ENCODE measurements at places on chromosomes 1 and 21.

- DNase-seq: no peak
These were observed 273.4 kb downstream of the VAV3 start for GRCh38 chr1:107691540-107691939.

DNA sequence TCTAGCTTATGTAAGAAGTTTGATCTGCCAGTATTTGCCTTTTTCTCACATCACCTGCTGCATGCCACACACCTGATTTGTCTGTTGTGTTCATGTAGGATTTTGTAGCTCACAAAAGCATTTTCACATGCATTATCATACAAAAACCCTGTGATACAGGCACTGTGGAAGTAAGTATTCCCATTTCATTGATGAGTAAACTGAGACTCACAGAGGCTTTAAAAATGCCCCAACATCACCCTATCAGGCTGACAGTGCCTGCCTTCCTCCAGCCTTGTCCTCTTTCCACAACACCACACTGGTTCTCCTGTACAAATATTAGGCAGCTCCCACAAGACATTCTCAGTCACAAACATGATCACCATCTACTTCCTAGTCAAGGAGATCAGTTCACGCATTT lies 85.9 kb upstream of the UBE2U start:
- no peak for DNase-seq

- no peak for DNase-seq
These were observed 200.4 kb downstream of the DNM3 start for GRCh38 chr1:172041742-172042141.

DNA sequence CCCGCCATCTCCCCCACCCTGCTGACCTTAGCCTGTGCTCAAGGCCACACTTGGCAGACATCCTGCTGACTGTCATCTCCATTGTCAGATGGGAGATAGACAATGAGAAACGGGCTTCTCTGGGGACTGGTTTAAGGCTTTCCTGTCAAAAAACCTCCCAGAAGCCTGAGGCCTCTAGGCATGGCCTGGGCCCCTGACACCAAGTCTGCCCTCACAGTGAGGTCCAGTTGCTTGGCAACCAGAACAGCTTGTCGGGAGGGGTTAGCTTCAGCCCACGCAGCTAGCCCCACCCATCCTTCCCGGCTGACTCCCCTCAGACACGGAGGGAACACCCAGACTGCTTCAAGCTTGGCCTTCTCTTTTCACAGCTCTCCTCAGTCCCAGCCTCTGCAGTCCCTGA lies 11.0 kb downstream of the PLEKHA6 start:
- DNase-seq: no peak

DNA sequence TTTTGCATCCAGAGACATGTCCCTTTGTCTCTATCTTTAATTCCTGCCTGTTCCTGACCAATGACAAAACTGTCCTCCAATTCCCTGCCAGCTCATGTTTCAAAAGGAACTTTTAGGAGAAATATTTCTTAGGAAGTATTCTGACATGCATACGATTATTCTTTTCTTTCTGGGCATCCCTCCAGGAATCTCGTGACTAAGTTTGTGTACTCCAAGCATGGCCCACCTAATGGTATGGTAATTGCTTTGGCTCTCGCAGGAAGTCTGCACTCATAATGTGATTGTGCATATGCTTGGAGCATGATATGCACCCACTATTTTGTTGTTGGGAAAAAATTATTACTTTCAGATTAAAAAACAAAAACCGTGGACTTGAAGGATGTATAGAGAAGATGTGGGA lies 256.4 kb downstream of the PRDM2 start:
- DNase-seq: no peak

- DNase-seq: no peak
These were observed 154.0 kb downstream of the RHOU start for GRCh38 chr1:228889289-228889688.

DNA sequence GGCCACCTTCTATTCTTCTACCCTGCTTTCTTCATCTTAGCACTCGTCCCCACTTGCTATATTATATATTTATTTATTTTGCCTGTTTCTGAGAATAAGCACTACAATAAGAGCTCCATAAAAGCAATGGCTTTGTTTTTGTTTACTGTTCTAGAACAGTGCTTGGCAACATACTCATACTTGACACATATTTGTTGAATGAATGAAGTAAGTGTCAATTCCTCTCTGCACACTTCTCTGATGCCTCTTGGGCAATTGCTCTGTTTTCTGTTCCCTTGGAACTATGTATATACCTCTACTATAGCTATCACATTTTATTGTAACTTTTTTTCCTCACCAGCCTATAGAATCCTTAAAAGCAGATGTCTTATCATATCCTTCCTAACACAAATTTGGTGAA lies 7.5 kb upstream of the SLC19A2 start:
- no peak for DNase-seq

DNA sequence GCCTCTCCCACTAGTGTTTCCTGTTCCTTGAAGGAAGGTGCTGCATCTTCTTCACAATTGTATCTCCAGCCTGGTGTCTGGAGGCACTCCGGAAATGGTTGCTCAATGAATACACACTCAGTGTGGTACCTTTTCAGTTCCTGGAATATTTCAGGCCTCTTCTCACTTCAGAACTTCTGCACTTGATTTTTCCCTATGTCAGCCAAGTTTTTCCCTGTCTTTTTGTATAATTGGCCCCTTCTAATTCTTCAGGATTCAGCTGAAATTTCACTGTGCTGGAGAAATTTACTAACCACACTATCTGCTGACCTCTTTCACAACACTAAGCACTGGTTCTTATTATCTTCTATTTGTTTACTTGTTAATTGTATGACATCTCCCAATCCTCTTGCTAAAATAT lies 61.2 kb upstream of the MAP10 start:
- DNase-seq: no peak

DNA sequence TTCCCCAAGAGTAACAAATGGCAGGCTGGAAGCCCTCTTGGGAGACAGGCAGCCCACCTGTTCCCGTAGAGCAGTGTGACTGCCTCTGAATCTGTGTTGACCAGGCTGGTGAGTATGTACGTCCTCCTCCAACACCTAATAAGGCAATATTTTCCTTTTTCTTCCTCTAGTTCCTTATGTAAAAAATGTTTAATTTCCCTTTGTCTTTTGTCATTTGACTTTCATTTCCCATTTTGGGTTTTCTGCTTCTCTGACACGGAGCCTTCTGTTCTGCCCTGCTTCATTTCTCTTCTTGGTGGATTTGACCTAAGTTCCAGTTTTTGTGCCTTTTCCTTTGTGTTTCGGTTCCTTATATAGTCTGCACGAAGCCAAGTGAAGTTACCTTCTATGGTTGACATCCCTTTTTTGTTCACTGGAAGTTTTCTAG lies 65.8 kb upstream of the ATF3 start:
- DNase-seq: peak; percentile 88

- no peak for DNase-seq
These were observed 577.4 kb downstream of the LMO4 start for GRCh38 chr1:87906078-87906477.

DNA sequence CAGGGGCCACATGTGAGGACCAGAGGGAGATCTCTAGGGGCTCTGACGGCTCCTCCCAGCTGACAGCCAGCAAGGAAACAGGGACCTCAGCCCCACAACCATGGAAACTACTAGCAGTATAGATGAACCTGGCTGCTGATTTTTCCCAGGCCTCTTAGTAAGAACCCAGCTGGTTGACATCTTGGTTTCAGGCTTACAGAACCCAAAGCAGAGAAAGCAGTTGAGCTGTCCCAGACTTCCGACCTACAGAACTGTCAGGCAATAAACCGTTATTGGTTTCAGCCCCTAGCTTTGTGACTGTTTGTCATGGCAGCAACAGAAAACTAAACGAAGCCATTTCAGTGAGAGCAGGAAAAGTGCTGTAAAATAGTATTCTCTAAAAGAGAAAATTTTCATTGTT lies 36.4 kb downstream of the ETS2 start:
- DNase-seq: no peak

GRCh38 chr1:18288722-18289121 lies 181.1 kb downstream of the IGSF21 start:
- no peak for DNase-seq

- DNase-seq: peak; percentile 21
These were observed 131.6 kb downstream of the RRAGC start for GRCh38 chr1:38727684-38728584.

DNA sequence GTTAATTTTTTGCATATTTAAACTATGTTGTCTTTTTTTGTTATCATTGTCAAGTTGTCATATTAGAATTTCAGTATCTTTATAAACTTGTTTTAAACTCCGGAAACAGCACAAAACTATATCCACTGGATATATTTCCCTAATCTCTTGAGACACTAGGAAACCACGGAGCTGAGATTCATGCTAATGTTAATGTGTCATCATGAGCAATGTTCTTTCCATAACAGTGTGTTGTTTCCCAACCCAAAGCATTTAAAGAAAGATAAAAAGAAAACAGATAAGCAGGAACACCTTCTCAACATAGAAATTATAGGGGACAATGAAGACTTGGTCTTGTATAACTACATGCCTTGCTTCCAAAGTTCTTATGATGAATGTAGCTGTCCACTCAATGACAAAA lies 626.2 kb upstream of the TMPRSS15 start:
- no peak for DNase-seq

GRCh38 chr1:84090447-84091245 lies 53.4 kb upstream of the PRKACB start:
- no peak for DNase-seq

DNA sequence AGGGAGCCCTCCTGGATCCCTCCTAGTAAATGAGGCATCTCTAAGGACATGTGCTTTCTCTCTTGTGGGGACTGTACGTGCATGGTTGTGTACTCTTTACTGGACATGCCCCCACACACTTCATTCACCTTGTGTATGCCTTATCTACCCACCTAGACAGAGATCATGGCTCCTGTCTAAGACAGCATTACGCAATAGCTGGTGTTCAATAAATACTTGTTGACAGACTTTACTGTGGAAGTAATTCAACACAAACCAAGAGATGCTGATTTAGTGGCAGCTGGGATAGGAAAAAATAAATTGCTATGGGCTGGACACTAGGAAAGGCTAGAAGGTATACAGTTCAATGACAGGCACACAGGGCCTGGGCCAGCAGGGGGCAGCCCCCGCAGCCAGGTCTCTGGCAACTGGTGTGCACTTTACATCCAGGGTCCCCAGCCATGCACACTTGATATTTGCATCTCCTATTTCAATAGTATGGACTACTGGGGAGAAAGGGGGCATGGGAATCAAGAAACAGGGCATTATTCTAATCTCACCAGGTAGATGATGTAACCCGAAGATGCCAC lies 24.2 kb downstream of the TRABD2B start:
- DNase-seq: no peak

GRCh38 chr1:82818586-82818985 lies 1017.9 kb downstream of the ADGRL2 start:
- DNase-seq: no peak

DNA sequence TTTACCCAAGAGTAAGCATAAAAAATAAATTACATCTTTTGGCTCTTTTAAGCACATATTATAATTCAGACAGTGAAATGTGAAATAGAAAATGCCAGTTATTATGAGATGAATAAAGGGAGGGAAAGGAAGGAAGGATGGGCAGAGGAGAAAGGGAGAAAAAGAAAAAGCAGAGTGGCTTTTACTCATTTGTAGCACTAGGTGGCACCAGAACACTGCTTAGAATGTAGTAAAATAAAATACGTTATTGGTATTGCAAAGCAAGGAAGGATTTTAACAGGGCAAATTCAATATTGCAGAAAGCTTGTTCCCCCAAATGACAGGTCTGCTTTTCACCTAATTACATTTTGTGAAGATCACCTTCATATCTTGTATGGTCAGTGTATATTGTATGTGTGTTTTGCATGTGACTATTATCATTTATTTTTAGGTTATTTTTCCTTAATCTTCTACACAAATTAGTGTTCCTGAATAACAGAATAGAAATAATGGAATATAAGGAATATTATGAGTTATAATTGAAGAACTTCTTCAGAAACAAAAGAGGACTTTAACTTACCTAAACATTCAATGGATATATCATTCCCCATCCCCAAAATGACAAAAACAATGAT lies 9.1 kb upstream of the PCNX2 start:
- peak; percentile 45 for DNase-seq

DNA sequence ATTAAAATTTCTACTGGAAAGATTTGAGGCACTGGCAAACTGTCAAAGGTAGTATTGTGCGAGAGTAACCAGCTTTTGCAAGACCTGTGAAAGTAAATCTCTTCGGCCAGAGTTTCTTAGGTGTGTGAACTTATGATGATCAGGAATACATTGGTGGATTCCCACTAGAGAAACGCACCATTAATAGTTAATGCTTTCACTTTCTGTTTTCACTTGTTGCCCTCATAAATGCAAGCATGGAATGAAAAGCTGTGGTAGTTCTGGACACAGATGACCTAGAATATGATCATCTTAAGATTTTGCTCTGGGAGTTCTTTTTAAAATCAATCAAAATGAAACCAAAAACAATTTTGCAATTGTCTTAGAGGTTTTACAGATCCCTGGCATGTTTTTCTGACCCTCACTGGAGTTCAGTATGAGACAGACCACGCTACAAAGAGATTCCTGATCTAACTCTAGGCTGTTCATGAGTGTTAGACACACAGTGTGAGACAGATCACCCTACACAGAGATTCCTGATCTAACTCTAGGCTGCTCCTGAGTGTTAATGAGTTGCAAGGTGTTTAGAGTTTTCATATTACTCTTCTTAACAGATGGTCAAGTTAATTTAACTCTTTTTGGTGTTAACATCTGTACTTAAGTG lies 98.8 kb downstream of the SDCCAG8 start:
- DNase-seq: peak; percentile 60

GRCh38 chr1:42013881-42014470 lies 95.3 kb upstream of the HIVEP3 start:
- peak; percentile 93 for DNase-seq

GRCh38 chr21:36918291-36918690 lies 48.2 kb downstream of the HLCS start:
- DNase-seq: no peak

DNA sequence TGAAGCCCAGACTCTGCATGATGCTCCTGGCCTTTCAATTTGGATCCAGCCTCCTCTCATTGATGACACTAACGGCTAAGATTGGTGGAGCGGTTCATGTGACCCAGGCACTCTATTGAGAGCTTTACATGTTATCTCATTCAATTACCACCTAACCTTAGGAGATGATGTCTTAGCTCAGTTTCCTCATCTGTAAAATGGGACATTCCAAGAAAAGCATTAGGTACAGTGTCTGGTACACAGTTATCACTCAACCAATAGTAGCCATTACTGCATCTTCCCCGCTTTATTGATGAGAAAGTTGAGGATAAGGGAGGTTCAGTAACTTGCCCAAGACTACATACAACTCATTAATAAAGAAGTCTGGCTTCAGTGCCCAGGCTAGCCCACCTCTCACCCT lies 17.0 kb downstream of the HEYL start:
- DNase-seq: no peak

Measured in pons (tissue), 1 donor.